AG04450 (cell line): ENCODE measurements at places on chromosomes 5 and 9.

DNA sequence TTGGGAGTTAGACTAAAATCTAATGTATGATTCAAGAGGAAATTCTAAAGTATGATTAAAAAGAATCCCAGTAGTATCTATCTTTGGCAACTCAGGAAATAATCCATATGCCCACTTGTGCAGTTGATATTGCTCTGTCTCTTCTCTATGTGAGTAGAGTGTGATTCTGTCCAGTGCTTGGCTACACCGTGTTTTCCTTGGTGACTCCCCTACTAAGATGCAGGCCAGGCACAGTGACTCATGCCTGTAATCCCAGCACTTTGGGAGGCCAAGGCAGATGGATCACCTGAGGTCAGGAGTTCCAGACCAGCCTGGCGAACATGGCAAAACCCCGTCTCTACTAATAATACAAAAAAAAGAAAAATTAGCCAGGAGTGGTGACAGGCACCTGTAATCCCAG is 495.4 kb downstream of the MAT2B start:
- no peak for DNase-seq

DNA sequence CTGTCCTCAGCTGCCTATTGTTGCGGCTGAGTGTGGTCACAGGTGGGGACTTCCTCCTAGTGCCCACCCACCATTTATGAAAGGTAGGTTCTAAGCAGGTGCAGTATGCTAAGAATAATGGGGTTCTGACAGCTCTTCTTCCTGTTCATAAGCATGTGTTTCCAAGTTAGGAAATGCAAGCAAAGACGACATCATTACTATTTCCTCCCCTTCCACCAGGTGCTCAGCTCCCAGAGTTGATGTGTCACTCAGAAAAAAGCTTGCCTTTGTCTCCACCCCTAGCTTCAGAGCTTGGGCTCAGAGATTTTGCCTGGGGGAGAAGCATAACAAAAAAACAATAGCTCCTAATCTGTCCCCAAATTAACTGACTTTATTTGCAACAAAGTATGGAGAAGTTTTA is 1076.7 kb downstream of the NR2F1-AS1 start:
- no peak for DNase-seq

DNA sequence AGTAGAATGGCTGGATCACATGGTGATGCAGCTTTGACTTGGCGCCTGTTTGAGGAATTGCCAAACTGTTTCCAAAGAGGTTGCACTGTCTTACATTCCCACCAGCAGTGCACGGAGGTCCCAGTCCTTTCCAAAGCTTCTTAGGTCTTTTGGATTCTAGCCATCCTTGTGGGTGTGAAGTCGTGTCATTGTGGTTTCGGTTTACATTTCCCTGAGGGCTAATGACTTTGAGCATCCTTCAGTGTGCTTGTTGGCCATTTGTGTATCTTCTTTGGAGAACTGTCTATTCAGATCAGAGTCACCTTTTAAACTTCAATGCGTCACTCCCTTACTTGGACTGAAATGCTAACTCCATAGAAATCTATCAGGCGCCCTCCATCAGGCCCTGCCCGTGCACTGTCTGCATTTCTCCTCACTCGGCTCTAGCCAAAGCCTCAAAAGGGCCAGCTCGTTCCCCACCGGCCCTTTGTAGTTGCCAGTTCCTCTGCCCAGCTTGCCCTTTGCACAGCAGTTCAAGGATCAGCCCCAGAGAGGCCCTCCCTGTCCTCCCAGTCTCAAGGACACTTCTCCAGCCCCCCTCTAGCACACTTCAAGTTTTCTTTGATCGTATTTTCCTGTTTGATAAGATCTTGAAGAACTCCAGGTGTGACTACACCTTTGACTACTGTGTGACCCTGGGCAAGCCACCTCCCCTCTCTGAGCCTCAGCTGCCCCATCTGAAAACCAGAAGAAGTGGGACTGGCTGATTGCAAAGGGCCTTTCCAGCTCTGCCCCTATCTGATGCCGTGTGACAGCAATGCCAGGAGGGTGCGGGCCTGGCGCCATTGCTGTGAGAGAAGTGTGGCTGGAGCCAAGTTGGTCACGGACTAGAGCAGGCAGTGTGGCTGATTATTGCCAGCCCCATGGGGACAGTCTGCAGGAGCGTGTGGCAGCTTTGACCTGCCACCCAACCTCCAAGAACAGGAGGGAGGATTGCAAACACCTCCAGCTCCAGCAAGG is 5.6 kb downstream of the HRH2 start:
- no peak for DNase-seq

DNA sequence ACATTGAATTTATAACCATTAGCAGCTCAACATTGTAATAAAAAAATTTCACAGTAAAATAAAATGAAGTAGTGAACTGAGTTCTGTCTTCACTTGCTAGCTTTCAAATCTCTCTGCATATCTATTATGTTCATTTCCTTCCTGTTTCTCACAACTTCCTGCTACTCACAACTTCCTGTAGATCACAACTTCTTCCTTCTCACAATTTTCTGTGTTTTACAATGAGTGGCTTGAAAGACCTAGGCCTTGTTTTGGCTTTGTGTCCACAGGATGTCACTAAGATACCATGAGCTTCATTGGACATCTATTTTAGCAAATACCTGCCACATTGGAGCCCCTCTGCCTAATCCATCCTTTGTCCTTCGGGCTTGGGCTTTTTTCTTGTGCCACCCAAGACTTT is 480.3 kb upstream of the ADAMTS16 start:
- no peak for DNase-seq

GRCh38 chr5:83551821-83552220 is 80.3 kb downstream of the VCAN start:
- peak; percentile 58 for DNase-seq

GRCh38 chr9:121143771-121144170 is 57.9 kb downstream of the RAB14 start:
- DNase-seq, result no peak

DNA sequence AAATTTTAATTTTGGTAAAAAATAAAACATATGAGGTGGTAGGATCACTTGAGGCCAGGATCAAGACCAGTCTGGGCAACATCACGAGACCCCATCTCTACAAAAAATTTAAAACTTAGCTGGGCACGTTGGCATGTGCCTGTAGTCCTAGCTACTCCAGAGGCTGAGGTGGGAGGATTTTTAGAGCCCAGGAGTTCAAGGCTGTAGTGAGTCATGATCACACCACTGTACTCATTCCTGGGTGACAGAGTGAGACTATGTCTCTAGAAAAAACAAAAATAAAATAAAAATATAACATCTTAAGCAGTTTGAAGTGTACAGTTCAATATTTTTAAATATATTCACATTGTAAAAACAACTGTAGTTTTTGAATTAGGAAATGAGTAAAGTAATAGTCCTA is 108.3 kb downstream of the SMIM15 start:
- DNase-seq, result no peak

DNA sequence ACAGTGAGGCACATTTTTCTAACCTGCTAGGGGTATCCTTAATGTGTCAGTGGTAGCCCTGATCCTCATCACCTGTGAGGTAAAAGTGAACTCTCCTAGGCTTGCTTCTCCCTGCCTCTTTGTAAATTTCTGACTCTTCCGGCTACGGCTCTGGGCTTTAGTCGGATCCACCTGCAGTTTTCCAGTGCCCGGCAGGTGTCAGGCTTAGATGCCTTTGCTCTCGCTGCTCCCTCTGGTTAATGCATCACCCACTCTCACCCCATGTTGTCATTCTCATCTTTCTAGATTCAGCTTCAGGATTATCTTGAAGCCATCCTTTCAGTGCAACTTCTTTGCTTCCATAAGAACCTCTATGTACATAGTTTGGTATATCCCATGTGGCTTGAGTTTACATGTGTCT is 3.6 kb downstream of the CEP78 start:
- no peak for DNase-seq

- no peak for DNase-seq
Measured at GRCh38 chr5:140202610-140203009, 27.6 kb downstream of the CYSTM1 start.

DNA sequence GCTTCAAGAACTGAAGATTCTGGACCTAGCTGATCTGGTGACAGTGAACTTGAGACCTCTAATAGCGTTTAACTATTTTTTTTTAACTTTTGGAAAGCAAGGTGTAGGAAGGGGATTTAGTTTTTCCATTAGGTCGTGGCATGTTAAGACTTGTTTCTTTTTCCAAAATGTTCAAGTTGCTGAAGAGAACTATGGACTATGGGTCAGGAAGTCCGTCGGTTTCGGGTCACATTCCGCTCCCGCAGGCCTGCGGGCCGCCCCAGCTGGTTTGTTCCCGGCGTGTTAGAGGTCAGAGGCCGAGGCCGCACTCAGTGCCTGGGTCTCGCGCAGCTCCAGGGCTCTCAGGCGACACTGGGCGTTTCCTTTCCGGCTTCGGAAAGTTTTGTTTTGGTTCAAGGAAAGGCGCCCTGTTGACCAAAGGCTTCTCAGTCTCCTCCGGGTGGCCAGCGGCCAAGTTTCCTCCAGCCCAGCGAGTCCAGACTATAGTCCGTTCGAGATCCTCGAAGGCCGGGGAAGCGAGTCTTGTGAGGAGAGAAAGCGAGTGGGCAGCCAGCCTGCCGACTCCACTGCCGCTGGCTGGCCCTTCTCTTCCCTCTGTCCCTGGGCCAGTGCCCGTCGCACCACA is 586 bp upstream of the FCHO2 start:
- DNase-seq, result no peak

DNA sequence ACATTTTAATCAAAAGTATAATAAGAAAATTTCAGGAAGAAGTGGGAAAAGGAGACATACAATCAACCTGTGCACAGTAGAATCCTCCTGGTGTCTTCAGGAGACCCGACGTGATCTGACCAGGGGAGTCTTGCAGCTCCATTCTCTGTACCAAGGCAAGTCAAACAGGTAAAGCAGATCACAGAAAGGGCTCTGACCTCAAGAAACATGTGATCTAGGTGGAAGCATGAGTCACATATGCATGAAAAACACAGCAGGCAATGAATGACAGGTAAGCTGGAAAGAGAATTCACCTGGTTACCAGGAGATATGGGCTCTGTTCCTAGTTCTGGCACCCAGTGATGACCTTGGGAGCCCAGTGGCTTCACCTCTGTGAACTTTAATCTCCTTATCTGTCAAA is 19.4 kb upstream of the FABP6 start:
- no peak for DNase-seq

GRCh38 chr5:531749-532315 is 7.6 kb upstream of the SLC9A3 start:
- no peak for DNase-seq

DNA sequence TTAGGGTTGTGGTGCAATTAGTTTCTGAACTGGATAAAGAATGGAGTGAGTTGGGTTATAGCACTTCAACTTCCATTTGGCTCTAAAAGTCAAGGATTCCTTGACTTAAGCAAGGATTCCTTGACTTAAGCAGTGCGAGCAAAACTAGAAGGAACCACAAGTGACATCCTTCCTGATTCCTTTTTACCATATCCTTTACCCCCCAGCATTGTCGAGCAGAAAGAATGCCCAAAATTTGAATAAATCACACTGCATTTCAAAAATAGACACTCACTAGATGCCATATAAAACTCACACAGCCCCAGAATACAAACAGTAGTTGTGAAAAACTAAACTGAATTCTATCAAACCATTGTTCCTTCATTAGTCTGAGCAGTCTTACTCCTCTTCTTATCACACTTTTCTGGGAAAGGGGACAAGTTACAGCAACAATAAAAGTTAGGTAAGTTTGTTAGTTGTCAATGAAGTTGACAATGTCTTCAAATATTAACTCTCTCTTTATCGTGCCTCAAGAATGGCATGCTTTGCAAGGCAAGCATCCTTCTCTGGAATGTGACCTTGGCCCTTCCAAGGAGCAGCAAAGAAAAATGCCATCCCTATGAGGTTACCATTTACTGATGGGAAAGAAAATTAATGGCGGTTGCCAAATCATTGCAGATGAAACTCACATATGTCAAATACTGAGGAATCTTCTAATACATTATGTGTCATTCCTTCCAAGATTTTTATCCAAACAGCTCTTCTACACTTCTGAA is 273.3 kb upstream of the ANKRD55 start:
- DNase-seq, result no peak

DNA sequence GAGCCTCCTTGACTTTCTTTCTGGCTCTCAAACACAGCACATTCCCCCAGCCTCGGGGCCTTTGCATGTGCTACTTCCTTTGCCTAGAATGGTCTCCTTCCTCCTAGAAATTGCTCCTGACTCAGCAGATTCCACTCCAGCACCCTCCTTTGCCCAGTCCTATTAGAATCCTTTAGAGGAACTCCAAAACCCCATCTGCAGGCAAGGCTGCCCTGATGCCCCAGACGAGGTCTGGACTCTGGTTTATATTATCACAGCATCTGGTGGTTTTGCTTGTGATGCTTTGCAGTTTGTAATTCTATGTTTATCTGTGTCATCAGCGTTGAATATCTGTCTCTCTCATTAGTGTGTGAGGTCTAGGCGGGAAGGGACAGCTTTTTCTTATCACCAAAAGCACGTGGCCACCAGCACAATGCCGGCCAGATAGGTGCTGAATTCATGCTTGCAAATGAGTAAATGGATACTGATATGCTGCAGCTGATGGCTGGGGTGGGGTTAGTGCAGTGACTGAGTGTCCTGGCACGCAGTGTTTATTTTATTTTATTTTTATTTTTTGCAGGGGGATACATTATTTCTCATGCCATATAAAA is 30.0 kb upstream of the ANKH start:
- peak; percentile 81 for DNase-seq

- no peak for DNase-seq
Measured at GRCh38 chr9:73470766-73471165, 319.1 kb downstream of the ANXA1 start.

DNA sequence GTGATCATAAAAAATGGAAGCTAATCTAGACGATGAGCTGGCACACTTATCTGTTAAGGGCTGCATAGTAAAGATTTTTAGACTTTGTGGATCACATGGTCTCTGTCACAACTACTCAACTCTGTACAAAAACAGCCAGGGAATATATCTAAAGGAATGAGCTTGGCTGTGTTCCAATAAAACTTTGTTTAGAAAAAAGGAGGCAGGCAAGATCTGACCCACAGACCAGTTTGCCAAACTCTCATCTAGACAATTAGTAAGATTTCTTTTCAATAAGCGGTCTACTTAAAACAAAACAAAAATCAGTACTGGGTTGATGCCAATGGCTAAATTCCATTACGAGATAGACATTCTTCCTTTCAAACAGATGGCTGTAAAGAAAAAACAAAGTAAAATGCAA is 53.0 kb upstream of the RETREG1 start:
- peak; percentile 67 for DNase-seq

DNA sequence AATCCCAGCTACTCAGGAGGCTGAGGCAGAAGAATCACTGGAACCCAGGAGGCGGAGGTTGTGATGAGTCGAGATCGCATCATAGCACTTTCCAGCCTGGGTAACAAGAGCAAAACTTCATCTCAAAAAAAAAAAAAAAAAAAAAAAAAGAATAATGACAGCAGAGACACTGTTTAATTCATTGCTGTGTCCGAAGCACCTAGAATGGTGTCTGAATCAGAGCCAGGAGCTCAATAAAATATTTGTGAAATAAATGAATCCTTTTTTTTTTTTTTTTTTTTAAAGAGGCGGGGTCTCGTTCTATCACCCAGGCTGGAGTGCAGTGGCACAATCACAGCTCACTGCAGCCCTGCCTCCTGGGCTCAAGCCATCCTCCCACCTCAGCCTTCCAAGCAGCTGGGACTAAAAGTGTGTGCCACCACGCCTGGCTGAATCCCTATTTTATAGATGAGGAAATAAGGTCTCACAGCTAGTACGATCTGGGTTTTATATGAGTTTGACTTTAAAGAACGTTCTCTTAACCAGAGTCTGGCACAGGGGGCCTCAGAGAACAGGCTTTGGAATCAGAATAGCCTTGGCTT is 47.8 kb downstream of the THOC3 start:
- no peak for DNase-seq

- DNase-seq, result no peak
Measured at GRCh38 chr5:19753579-19753978, 234.4 kb downstream of the CDH18 start.
